Activated CD4-positive, alpha-beta T cell treated with anti-CD3 and anti-CD28 coated beads, Interleukin-2, amount 10 ng/mL, durations not matched to agents 7 days and 5 days (primary cell): ENCODE measurements at places on chromosomes 3 and 15. TPM values are rescaled to one million over a fixed set of nuclear protein-coding genes. Genes with fewer than 3 reads are reported as not detected.

Gene KLF15
- total RNA-seq = not detected

Gene SEC62
- 63.1 TPM for total RNA-seq

Gene UROC1
- not detected for total RNA-seq

GRCh38 chr3:26050776-26051175, 260.9 kb downstream of the OXSM start:
- no peak for DNase-seq

GRCh38 chr3:188198001-188198400, 44.0 kb downstream of the LPP start:
- no peak for DNase-seq
